ENCODE measurements at places on chromosomes 7 and 10.

- no peak for DNase-seq
Measured at GRCh38 chr10:80177781-80178636, 27.3 kb downstream of the ANXA11 start.

DNA sequence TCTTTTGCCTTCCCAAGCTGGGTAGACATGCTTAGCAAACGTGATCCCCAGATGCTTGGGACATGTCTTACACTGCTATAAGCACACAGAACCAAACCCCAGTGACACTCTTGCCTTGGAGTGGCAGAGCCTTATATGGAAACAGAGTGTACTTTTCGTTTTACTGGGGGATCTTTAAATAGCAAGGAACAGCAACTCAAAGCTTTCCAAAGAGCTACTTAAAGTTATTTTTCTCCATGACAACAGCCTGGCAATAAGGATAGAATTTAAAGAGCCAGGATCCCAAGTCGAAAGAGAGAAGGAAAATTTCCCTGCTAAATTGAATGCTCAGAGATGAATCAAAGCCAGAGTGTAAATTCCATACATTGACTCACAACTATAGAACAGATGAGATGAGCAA lies 67.8 kb downstream of the ZNF365 start:
- no peak for DNase-seq

DNA sequence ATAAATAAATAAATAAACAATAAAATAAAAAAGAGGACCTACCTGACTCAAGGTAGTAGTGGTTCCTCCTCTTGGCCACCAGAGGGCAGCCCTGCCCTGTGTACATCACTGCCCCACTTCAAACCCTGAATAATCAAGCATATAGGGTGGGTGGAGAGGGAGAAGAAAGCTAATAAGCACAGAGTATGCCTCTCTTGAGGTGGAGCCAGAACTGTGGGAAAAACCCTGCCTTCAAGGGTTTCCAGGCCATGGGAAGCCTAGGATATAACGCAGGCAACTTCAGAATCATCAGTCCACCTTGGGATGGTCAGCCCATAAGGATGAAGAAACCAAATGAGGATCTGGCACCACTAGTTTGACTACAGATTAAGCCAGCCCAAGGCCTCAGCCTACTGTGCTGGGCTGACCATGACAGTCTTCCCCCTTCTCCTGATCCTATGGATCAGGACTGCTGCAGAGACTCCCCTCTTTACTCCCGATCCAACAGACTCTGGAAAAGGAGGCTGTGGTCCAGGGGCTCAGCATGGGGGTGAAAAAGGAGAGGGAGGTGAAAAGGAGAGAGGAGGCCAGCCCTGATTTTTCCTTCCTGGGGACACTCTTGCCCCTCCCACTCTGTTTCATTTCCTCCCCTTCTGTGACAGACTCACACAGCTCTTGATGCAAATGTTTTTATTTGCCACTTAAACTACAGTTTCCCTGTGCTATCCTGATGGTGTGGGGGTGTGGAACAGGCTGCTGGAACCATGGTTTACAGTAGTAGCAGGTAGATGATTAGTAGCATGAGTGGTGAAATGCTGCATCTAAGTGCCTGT lies 10.1 kb downstream of the AVPI1 start:
- DNase-seq, result no peak

DNA sequence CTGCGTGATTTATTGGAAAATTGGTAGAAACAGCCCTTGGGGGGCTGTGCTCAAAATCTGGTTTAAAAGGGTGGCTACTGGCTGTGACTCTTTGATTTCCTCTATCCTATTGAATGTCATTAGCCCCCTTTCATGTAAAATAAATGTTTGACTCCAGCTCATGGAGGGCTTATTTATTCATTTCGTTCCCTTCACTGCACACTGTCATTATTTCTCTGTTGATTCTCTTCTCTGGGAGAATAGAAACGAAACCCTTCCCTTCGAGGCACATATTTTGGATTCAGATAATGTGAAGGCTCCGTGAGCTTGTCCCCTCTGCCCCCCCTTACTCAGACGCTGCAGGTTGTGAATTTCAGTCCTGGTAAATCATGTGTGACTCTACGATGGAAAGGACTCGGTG lies 203.9 kb upstream of the GPR26 start:
- DNase-seq, result no peak

DNA sequence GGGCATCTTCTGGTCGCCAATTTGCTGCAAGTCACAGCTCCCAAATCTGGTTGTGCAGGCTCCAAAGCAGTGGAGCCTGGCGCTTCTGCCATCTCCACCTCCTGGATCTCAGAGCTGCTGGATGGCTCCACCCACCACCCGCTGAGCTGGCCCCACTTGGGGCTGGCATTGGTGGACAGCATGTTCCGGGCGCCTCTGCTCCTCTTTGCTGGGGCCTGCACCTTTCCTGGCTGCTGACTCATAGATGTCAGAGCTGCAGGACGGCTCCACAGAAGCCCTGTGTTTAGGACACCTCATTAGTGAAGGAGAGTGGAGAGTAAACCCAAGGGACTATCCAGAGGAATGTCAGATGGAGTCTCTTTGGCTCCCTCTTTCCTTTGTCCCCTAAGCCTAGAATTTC lies 27.4 kb downstream of the MAPK8 start:
- no peak for DNase-seq

DNA sequence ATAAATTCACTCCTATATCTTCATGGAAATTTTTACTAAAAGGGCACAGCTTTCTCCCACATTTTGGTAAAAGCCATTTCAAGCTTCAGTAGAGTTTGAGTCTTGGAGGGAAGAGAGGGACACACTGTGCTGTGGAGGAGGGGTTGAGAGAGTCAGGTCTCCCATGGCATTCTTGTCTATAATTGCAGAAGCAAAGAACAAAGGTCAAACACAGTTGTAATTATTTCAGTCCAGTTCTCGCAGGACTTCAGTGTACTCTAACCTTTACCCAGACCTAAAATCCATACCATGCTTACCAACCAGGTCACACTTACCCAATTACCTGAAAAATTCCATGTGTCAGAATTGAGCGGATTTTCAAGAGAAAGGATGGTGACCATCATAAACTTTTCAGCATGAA lies 298.4 kb downstream of the XPNPEP1 start:
- no peak for DNase-seq

DNA sequence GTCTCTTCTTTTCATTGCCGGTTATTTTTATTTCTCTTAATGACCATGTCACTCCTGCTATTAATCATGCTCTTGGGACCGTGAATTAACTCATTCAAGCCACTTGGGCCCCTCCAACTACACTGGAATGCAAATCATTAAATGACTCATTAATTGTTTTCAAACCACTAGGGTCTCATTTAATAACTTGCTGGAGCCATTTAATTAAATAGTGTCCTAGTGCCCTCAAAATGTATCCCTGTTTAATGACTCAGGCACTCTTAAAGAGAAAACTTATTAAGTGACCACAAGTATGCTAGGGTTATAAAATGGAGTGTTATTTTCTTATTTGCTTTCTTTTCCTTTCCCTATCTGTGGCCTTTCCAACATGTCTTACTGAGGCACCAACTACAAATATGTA lies 73.0 kb downstream of the PLXDC2 start:
- DNase-seq, result no peak

DNA sequence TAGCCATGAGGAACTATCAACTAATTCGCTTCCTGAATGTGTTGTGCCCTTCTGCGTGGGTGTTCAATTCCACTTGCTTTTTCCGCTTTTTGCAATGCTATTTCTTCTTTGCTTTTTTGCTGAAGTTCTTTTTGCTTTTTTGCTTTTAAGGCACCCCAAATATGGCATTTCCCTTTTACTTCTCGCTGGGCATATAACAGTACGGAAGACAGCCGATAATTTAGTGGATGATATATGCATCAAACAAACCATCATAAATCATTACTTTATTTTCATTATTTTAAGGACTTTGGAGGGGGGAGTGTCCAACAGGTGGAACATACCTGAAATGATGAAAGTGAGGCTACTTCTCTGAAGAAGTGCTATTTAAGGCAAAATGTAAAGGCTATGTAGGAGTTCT lies 277.0 kb upstream of the MTPN start:
- DNase-seq, result no peak

GRCh38 chr10:108905821-108906220 lies 1017.5 kb downstream of the XPNPEP1 start:
- no peak for DNase-seq

GRCh38 chr10:132811891-132812481 lies 26.0 kb upstream of the NKX6-2 start:
- no peak for DNase-seq

- no peak for DNase-seq
Measured at GRCh38 chr7:33601101-33601500, 304.2 kb upstream of the BMPER start.

- no peak for DNase-seq
Measured at GRCh38 chr10:92880233-92880861, 32.0 kb downstream of the EXOC6 start.

DNA sequence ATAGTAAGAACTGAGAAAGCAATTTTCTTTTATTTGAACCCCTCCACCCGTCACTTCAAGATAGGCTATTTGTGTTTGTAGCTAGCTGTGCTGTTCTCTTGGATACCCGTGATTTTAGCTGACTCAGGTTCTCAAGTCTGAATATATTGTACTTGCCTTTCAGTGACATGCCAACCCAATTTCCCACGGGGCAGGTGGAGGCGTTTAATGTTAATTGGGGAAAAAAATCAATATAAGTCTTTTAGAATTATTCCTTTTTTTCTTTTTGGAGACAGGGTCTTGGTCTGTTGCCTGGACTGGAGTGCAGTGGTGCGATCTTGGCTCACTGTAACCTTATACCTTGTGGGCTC lies 36.4 kb downstream of the ZRANB1 start:
- no peak for DNase-seq

DNA sequence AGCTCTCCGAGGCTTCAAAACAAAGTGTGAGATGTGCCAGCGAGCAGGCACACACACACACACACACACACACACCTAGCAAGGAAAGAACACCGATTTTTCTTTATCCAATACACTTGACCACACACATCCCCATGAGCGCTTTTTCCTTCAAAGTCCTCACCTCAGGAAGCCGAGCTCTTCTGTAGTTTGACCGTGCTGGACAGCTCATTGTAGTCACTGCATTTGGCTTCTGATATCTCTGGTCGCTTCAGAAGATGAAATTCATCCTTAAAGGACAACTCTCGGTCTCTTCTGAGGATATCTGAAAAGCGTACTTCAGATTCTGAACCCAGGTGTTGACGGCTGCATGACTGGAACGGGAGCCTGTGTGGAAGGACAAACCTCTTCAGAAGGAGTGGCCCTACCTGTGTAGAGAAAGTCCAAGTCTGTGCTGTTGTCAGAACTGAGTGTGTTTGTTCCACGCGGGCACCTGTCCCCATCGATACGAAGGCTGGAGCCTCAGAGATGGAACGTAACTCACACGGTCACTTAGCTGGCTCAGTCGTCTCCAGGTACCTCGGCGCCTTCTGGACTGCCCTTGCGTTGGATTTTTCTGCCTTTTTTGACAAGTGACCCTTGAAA lies 28.1 kb upstream of the SHH start:
- no peak for DNase-seq

GRCh38 chr10:49844775-49845595 lies 82.9 kb upstream of the OGDHL start:
- no peak for DNase-seq

GRCh38 chr7:16071246-16071857 lies 350.0 kb downstream of the CRPPA start:
- DNase-seq, result peak; percentile 33

Data from CMK (cell line).